ENCODE measurements at places on chromosomes 12 and 14.

DNA sequence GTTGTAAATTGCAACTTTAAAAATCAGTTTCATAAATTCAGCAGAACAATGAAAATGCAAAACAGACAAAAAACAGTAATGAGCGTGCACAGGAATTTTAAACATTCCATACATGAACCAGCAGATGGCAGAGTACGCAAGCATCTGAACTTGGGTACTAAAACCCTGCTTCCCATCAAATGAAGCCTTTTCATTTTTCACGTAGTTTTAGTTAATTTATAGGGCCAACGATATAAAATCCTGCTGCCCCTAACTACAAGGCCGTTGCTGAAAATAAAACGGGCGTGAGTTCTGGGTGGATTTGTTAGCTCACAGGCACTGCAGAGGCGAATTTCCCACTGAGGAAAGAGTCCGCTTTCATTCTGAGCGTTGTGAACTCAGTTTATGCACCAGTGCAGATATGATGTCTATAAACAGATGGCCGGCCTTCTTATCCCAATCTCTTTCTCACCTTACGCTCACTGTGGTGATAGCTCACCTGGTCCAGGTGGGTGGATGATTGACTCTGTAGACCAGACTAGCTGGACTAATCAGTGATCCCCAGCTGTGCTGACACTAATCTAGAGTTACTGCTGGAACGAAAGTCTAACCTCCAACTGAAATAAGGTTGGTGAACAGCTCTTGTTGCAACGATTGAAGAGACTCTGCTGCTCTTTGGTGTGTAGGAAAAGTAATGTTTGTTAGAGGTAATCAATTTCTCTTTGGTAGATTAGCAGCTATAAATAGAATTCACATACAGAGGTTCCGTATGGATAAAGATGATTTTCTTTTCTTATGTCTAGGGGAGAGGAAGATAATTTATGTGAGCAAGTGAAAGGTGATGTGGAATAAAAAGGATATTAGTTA lies 89.2 kb downstream of the PDZRN4 start:
- DNase-seq, result no peak

DNA sequence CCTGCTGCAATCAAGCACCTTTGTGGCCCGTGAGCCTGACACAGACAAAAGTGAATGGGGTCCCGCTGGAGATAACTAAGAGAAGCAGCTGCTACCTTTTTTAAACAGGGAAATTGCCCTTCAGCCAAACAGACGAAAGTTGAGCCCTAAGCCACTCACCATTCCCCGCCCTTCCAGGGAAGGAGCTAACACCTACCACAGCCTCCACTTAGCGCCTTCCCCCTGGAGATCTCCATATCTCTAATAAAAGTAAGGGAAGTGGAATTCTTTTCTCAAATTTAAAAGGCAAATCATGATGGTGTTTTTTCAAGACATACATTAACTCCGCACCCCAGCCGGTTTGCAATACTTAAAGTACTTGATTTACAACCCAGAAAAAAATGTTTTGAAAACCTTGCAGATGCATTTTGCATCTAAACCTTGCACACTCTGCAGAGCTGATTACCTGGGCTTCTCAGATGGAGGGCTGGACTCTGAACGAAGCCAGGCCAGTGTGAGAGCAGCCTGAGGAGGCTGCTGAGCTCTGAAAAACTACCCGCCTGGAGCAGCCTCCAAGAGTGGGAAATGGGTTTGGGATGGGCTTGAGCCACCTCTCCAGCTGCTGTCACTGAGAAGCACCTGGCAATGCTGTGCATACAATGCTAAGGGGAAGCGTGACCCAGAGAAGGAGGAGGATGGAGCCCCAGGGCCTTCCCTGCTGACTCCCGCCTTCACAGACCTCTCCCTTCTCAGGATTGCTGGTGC lies 10.0 kb downstream of the NUAK1 start:
- no peak for DNase-seq

GRCh38 chr12:68462803-68463202 lies 130.6 kb upstream of the MDM1 start:
- no peak for DNase-seq

GRCh38 chr12:41512497-41512896 lies 324.4 kb downstream of the PDZRN4 start:
- DNase-seq, result no peak

DNA sequence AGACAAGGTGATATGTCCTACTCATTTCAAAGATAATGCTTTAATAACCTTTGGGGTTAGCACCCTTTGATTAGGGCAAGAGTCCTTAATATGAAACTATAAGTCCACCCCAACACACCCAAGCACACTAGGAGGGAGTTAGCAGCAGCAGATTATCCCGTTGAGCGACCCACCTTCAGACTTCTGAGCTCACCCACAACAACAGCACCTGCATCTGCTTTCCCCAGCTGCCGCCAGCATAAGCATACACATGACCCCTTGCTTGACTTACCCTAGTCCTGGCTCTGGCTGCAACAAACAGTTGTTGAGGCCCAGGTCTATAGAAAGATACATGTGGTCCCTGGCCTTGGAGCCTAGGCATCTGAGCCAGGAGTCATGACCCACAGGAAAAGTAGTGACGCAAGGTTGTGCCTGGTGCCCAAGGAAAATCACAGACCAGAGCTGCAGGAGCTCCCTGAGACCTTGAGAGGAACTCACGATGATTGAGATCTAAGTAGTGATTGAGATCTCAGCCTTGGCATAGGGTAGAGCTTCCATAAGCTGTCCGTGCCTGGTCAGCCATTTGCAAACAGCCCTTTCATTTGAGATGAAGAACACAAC lies 19.0 kb downstream of the ZDHHC22 start:
- no peak for DNase-seq

DNA sequence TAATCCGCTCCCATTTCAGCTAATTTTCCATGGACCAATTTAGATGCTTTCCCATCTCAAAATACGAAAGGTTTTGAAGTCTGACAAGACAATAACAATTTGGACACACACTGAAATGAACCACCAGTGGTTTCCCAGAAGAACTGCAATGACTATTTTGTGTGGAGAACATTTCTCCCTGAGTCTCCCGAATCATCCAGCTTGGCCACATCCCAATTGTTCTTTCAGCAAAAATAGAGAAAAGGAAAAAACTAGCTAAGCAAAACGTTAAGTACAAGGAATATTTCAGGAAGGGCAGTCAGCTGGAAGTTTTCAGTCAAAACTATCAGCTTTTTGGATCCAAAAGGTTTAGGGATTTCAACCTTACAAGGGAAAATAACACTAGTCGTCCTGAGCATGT lies 390.6 kb downstream of the KCNH5 start:
- peak; percentile 8 for DNase-seq

- DNase-seq, result no peak
These were observed 92.7 kb downstream of the DYRK2 start for GRCh38 chr12:67741270-67741669.

- no peak for DNase-seq
These were observed 90.1 kb downstream of the SLC6A15 start for GRCh38 chr12:84822525-84822924.
